ENCODE measurements at places on chromosomes 2 and 18.

- DNase-seq = no peak
These were observed 452.8 kb downstream of the MBD2 start for GRCh38 chr18:53771664-53772063.

DNA sequence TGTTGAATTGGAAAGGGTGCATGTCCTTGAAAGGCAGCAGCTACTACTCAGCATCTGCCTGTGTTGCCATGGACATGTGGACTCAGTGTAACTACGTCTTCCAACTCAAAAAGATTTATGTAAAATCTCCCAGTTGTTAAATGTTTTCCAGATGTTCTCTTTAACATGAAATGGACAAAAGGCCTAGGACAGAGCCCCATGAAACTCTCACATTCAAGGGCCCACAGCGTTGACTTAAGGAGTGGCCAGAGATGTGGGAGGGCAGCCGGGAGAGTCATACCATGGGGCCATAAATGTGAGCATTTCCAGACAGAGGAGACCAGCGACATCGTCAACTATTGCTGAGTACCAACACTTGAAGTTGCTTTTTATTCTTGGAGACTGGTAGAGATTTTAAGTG is 9.9 kb downstream of the SLC3A1 start:
- no peak for DNase-seq

- DNase-seq = no peak
These were observed 107.2 kb upstream of the CDH2 start for GRCh38 chr18:28284132-28284531.

GRCh38 chr2:212384027-212384426 is 154.6 kb downstream of the ERBB4 start:
- DNase-seq = no peak

DNA sequence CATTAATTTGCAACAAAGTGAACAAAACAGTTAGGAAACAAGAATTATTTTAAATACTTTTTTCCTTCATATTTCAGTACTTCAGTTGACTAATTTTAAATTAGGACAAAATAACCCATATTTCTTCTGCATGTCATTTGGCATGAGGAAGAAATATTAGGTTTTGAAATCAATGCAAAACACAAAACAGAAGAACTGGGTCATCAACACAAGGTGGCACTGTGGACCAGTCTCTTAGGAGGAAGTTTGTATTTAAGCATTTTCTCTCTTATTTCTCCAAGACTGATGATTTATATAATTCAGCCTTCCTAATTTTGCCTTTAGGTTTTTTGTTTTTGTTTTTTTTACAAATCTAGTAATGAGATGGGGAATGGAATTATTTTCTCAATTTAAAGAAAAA is 352.8 kb upstream of the KCNH7 start:
- no peak for DNase-seq

GRCh38 chr2:98012561-98012991 is 16.8 kb upstream of the TMEM131 start:
- DNase-seq = no peak

DNA sequence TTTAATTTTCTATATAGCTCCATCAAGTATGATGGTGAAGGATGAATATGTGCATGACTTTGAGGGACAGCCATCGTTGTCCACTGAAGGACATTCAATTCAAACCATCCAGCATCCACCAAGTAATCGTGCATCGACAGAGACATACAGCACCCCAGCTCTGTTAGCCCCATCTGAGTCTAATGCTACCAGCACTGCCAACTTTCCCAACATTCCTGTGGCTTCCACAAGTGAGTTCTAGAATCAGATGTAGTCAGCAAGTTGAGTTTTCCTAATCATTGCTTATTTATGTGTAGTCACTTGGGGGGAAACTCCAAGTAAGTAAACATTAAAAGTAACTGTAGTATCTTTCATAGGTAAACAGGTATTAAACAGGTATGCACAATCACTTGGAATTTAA is 24.8 kb downstream of the SMAD4 start:
- DNase-seq = no peak

DNA sequence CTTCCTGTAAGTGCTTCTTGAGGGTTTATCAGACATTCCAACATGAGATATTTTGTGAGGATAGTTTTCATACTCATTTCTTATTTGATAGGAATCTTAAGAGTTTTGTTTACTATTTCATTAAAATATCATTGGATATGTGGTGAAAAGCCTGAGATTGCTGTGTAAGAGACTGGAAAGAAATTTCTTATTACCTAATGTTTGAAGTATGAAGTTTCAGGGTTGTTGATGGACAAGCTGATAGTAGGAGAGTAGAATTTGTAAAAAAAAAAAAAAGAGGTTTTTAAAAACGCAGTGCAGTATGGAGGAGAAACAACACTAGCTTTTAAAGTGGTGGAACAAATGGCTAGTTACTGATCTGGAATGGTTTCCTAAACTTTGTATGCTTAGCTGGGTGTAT is 7.7 kb downstream of the EPB41L5 start:
- no peak for DNase-seq

DNA sequence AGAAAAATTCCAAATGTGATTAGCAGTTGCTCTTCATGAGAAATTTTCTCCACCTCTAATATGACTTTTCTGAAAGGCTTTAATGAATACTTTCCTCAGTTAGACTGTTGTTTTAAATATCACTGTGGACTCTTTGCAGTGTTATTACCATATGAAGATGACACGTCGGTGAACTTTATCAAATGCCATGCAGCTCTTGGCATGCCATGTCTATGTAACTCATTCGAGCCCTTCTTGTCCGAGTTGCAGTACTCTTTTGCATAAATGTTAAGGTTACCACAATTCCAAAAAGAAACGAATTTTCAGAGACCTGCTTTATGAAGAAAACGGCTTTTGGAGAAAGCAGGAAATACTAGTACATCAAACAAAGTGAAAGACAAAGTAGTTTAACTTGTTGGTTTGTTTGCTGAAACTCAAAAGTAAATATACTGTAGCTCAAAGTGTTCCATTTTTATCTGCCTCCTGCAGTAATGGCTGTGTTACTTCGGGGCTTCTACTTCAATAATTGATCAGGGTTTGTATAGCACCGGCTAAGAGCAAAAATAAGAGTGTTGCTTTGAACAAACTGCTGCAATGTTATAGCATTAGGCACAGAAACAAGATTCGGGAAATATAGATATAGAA is 204.1 kb downstream of the ARHGAP15 start:
- DNase-seq = no peak

GRCh38 chr2:55403256-55403998 is 16.2 kb downstream of the CCDC88A start:
- no peak for DNase-seq

DNA sequence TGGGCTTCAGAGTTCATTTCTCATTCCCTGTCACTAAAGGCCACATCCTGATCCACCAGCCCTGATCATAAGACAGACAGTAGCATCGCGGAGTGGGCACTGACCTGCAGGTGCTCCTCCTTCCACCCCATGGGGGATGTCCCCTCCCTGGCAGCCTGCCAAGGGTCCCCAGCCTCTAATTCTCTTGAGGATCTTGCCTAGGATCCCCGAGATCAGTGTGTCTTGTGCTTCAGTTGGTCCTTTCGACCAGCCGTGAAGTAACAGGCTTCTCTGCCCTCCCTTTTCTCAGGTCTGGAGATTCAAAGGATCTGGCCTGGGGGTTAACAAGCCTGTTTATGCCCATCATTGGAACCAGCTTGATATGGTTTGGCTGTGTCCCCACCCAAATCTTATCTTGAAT is 74.5 kb downstream of the ALPK2 start:
- DNase-seq = no peak

- no peak for DNase-seq
These were observed 12.1 kb downstream of the CFLAR start for GRCh38 chr2:201128033-201128432.

DNA sequence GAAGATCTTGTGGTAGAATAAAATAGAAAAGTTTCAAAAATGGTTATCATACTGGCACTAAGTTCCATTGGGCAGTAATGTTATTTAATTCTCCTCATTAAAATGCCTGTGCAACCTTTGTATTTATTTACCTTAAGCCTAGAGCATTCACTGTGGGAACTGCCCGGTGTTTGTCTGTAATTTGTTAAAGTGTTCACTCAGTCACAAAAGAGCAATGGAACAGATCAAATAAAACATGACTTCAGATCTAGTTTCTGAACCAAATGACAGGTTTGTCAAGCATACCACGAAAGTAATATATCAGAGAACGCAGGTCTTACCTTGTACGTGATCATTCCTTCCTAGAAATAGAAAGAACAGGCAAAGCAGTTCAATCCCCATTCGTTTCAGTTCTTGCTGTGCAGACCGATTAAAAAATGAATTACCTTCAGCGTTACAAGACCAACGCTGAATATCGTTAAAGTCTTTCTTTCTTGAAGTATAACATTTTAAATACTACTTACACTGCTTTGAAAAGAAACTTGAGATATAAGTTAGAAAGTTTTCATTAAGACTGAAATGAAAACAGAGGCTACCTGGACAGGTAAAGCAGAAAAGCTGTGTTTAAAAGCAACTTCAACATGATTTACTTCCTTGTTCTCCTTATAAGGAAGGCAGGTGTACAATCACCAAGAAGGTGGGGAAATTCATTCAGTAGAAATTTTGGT is at the start of gene ITGB6:
ITGB6 (minus strand) TSS at position 590 of the 707 bp plus-strand sequence; CDS start at position 381, 209 bp downstream.
- no peak for DNase-seq

- DNase-seq = no peak
These were observed 16.0 kb downstream of the RAMP1 start for GRCh38 chr2:237875256-237876060.

GRCh38 chr2:75574106-75574505 is 13.4 kb upstream of the EVA1A start:
- DNase-seq = no peak

DNA sequence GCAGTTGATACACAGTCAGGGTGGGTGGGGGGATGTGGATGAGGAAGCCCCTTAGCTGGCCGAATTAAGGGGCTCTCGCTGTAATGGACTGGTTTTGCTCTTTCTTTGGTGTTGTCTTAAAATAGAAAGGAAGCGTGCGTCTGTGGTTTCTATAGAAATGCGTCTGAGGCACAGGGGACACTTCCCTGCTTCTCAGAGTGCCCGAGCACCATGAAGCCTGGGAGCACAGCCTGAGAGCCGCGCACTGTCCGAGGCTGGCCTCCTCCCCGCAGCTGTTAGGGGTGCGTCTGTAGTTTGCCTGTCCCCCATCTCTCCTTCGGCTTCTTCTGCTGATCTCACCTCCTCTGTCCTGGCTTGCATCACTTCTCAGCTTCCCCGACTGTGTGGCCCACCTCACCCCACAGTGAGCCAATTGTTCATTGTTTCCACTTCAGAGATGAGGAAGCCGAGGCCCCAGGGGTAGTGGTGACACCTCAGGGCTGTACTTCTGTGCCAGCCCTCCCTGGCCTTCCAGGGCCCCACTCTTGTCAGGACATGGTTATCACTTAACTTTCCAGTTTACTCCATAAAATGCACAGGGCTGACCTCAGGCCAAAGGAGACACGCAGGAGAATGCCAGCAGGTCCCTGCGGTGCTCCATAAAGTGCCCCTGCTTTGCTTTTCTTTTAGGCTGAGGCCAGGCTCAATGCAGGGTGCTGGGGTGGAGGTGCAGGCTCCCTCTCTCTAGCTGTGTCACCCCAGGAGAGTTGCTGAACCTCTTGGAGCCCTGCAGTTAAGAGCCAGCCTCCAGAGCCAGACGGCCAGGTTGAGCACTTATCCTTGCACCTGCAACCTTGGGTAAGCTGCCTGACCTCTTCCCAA is 210.6 kb downstream of the SEPTIN10 start:
- DNase-seq = no peak

DNA sequence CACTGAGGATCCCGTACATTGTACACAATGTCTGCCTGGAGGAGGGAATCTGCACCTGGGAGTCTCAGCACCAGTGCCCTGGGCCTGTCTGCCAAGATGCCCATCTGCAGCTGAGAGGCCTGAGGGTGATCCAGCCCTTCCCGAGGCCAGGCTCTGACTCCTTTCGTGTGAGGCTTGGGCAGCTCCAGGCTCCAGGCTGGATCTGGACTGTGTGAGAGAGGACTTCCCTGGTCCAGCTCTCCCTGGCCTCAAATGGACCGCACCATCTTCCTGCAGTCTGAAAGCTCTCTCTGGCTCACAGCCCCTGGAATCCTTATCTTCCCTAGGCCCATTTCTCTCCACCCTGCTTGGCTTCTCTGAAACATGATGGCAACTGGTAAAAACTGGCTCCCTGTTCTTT is 324.6 kb downstream of the DYSF start:
- DNase-seq = no peak

DNA sequence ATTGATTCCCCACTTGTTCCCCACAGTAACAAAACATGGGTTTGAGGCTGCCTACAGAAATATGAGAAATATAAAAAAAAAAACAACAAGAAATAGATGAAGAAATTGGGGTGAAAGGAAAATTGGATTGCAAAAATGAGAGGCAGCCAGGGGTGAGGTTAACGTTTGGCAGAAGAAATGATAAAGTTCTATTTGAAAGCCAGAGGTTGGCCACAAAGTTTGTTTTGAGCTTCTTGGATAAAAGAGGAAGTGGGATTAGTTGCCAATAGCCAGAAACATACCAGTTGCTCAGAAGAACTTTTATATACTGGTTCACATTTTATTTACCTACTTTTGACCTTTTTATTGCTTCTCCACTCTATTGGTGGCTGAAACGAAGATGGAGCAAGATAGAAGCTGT is 67.5 kb downstream of the FASTKD2 start:
- DNase-seq = no peak

DNA sequence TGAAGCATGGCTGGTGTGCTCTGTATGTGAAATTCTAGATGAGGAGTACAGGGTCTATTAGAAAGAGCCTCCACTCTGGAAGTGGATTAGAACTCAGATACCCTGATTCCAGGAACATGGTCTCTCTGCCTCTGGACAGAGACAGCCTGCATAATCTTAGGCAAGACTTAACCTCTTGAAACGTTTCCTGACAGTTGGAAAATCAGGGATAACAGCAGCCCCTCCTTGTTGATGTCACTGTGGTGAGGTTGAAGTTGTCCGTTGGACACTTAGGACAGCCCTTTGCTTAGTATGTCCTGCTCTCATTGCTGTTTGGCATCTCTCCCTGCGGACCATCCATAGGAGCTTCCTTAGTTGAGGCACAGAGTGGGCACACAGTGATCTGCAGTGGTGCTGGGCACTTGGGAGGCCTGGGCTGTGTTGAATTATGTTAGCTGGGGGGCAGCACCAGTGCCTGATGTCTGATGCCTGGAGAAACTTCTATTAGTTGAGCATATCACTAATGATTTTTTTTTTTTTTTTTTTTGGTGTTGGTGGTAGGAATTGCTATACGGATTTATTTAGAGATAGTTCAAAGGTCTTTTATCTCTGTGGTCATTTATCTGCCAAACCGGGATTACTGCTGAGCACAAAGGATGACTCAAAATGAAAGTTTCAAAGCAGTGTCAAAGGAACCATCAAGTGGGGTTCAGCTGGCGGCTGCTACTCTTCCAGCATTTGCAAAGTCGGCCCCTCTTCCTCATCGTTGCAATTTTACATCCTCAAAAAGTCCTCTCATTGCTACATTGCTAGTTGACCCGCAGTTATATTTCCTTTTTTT is 28.8 kb downstream of the SETBP1 start:
- DNase-seq = no peak

All from stimulated activated CD4-positive, alpha-beta T cell treated with anti-CD3 and anti-CD28 coated beads, Interleukin-1b, Interleukin-23, amount 100 ng/mL, for 4 hours (primary cell).